ENCODE measurements at places on chromosomes 4 and X.

DNA sequence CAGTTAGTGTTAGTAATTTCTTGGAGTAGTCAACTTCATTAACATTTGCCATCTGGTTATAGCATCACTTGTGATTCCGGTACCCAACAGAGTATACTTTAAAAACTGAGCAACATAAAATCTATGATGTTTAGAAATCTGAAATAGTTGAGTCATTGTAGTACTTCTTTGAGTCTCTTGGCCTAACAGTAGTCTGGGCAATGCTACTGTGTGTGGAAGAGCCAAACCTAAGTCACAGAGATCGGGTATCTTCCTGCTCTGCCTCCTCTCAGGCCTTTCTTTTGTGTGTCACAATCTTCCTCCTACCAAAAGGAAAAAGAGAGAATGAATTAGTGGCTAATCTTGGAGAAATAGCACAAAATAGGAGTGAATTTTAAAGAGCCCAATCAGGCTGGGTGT, 25.5 kb downstream of the DCUN1D4 start:
- DNase-seq: no peak

DNA sequence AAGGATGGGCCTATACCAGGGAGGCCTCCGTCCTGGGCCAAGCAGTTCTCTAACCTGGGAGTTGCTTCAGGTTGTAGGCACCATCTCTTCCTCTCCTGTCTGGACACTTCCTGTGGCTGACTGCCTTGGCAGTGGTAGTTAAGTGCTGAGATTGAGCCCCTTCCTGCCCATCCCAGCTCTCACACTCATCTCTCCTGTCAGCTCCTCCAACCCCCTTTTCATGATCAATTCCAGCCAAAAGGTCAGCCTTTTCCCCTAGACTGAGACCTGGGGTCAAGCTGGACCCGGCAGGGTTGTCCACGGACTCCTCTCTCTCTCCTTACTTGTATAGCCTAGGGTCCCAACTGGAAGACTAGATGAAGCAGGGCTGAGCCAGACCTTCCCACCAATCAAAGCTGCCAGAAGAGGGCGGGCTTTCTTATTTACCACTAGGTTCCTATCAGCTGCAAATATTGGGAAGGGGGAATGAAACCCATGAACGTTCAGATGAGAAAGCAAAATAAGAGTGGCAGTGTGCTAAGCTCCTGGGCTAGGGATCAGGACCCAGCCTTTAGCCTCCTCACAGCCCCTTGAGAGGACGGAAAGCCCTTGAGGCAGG, 34.5 kb downstream of the KDM5C start:
- no peak for DNase-seq

GRCh38 chrX:19697416-19697815, 182.1 kb upstream of the MAP3K15 start:
- no peak for DNase-seq

DNA sequence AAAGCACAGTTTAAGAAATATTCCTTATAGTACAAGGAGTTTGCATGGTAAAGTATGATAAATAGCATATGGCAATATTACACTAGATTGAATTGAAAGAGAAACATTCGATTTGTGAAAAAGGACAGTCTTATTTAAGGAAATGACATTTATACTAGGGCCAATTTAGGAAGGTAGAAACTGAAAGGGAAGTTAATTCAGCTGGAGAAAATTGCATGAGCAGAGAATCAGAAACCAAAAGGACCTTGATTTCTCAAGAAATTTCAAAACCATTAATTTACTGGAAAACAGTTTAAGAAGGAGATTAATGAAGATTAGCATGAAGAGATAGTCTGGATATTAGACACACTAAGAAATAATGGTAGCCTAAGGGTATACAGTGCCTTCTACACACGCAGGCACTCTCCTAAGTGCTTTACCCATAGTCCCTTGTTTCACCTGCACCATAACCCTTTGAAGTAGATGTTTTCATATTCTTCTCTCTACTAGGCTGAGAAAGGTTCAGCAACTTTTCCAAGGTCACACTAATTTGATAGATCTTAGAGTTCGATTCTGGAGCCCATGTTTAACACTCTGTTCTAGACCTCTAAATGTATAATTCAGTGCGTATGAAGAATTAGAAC, 259.1 kb upstream of the SLIT2 start:
- no peak for DNase-seq

DNA sequence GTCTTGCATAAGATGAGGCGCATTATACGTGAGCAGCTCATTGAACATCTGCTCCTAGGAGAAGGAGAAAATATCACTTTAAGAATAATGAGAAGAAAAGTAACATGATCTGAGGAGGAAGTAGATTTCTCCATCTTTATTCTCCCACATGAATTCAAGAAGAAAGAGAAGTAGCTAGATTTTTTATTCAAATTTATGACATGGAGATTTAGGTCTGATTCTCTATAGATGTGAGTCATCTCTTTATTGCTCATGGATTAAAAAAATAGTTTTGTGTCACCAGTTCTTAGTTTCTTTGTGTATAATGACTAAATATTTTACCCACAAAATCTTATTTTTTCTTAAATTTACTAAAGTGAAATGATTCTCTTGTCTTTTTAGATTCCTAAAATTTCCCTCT, 40.4 kb downstream of the HPGDS start:
- DNase-seq: no peak

DNA sequence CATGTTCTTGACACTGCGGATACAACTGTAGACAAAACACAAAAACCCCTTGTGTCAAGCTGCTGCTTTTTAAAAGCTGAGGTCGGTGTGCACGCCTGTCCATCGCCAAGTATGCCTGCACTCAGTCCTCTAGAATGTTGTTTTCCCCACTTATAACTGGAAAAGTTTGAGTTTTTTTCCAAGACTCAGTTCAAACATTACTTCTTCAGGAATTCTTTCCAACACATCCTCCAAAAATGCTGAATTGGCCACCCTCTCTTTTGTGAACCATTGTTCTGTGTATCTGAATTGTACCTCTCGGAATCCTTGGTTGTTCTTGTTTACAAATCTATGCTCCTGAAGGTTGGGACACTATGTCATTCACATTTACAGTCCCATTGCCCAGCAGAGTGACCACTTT, 94.6 kb downstream of the REELD1 start:
- no peak for DNase-seq

- DNase-seq: no peak
These were observed 670.3 kb upstream of the FAM241A start for GRCh38 chr4:111475001-111475400.

GRCh38 chrX:57929373-57929772, 19.1 kb upstream of the ZXDA start:
- no peak for DNase-seq

DNA sequence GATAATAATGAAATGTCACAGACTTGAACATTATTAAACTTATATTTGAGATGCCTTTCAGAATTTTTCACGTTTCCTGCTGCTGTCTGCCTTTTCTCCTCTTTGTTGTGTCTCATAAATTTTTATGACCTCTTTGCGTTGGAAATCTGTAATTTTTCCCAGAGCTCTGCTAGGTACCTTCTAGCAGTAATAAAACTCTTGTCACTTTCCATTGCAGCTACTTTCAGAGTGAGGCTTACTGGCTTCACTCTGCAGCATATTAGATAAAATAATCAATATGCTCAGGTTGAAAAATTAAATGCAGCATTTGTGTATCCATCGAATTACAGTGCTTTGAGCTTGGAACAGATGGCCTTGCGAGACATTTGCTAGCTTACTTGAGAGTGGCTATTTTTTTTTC, 689.0 kb downstream of the GRID2 start:
- no peak for DNase-seq

- no peak for DNase-seq
These were observed 357.4 kb downstream of the STIM2 start for GRCh38 chr4:27218013-27218412.

DNA sequence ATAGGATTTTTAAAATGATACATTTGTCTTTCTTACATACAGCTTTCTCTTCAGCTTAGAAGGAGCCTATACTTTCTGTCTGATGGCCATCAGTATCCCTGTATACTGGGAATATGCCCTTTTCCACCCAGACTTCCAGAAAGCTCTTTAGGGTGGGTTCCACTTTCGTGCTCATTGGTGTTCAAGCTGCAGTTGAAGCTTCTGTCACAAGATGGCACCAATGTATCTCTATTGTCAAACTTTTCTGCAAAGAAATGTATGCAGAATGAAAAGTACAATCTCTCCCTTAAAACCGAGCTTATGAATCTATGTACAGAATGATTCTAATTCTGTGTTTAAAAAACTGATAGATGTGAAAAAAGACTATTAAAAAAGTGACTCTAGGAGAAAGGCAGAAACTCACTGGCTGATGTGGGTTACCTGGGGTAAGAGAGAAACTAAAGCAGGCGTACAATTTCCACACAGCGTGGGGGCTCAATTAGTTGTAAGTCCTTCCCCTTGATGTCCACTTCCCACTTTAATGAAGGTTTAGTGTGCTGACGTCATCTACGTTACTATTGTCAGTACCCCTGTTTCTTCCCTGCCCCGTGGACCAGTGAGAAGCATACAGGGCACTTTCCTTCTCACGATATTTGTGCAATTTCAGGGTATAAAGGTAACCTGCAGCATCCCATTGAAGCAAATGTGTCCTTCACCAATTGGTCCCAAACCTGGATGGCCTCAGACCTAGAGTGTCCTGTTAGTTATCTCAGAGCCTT, 57.3 kb upstream of the TCEAL2 start:
- DNase-seq: no peak

GRCh38 chr4:46839128-46839527, 69.9 kb downstream of the COX7B2 start:
- no peak for DNase-seq

- no peak for DNase-seq
These were observed 188.4 kb upstream of the CLNK start for GRCh38 chr4:10872833-10873517.

Measured in GM06990 (cell line).